ENCODE measurements at places on chromosomes 2 and 18.

DNA sequence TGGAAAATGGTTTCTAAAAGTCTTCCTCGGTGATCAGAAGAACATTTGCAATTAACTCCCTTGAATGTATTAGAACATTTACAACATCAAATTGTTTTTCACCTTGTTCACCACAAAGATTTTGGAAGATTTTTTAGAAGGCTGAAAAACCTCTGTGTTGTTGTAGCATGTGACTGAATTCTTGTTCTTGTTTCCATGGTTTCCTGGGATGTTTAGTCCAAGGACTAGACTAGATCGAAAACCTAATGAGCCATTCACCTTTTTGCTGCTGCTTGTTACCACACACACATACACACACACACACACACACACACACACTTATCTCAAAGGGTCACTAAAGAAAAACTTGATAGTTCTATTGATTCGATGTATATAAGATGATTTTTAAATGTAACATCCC is 380.0 kb downstream of the LRRTM4 start:
- DNase-seq, result no peak

DNA sequence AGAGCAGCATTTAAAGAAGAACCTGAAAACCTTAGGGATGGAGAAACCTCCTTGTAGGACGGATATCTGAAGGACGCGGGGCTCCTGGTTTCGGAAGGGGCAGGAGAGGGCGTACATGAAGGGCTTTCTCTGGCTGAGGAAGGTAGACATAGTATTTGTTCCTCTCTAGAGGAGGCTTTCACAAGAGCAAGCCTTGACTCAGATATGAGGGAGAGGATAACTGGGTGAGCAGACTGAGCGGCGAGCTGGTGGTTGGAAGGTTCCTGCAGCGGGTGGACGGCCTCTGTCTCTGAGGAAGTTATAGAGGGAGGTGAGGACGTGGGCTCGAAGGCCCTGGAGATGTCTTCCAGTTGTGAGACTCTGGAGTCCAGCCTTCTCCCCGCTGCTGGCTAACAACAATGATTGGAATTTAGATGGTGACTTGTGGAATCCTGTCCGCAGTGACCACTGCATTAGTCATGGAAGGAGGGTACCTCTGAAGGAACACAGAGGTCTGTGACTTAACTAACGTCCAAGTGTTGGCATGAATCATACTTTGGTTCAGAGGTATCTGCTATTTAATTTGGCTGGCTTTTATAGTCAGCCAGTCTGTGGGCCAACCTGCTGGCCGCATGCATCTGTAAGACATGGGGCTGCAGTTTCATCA is 80.9 kb downstream of the ASAP2 start:
- DNase-seq, result no peak

DNA sequence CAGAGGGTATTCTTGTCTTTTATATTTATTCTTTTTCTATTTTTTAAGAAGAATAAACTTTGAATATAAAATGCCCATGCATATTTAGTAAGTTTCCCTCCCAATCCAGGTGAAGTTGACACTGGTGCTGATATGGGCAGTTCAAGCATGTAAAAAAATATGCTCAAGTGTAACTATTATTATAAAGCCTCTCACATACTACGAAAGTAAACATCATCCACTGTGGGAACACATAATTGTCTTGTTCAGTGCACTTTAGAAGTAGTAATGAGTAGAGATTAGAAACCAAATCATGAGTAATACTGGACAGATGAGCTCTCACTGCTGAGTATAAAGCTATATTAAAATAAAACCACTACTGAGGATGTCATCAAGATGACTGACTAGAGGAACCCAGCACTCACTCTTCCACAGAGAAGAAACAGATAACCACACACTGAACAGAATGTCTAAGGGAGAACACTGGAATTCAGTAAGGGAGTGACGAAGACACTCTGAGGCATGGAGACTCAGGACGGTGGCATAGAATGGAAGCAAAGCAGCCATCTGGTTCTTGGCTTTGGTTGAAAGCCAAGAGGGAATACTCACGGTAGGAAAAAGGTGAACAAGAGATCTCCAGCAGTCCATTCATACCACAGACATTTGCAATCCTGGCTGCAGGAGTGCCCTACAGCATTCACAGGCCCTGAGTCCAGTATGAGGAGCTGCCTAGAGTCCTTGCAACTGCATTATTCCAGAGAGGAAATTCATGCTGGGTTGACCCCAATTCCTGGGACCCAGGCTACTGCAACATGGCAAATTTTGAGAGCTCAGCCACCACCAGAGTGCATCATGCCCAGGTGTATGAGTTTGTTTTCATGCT is 9.5 kb upstream of the FAM110C start:
- DNase-seq, result no peak

DNA sequence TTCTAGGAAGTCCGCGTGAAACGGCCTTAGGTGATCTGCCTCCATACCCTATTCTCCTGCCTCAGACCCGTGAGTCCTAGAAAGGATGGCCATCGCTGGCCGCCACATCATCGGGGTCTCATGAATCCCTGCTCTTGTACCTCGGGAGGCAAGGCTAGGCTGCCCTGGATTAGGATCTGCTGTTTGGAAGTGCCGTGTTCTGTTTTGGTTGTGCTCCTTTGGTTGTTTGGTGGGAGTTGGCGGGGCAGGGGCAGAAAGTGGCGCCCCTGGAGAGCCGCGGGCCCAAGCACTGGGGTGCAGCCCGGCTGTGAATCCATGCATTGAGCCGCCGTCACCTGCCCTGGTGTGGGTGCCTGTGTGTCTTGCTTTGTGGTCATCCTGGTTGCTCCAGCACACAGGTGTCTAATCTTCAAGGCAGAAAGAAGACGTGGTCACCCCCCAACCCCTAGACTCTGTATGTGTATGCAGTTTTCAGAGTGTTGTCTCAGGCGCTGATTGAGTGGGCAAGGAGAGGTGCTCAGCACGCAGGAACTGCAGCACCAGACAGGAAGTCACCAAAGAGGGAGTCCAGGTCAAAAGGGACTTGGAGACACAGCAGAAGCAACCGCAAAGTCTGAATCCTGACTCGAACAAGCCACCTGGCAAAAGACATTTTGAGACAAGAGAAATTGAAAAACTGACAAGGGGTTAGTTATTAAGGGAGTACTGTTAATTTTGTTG is 80.0 kb upstream of the LDLRAD4 start:
- no peak for DNase-seq

DNA sequence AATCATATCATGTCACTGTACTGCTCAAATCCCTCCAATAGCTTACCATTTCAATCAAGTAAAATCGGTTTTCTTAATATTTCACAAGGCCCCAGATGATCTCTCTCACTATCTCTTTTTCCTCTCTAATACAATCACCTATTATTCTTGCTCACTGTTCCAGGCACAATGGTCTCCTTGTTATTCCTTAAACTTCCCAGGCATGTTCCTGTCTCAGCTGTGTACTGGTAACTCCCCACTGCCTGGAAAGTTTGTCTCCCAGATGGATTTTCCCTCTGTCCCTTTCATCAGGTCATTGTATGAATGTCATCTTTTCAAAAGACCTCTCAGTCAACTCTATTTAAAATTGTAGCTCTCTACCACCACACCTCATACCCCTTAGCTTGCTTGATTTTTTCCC is 30.7 kb upstream of the FANCL start:
- no peak for DNase-seq

- no peak for DNase-seq
These were observed 294.5 kb downstream of the CCDC178 start for GRCh38 chr18:33146014-33146413.

DNA sequence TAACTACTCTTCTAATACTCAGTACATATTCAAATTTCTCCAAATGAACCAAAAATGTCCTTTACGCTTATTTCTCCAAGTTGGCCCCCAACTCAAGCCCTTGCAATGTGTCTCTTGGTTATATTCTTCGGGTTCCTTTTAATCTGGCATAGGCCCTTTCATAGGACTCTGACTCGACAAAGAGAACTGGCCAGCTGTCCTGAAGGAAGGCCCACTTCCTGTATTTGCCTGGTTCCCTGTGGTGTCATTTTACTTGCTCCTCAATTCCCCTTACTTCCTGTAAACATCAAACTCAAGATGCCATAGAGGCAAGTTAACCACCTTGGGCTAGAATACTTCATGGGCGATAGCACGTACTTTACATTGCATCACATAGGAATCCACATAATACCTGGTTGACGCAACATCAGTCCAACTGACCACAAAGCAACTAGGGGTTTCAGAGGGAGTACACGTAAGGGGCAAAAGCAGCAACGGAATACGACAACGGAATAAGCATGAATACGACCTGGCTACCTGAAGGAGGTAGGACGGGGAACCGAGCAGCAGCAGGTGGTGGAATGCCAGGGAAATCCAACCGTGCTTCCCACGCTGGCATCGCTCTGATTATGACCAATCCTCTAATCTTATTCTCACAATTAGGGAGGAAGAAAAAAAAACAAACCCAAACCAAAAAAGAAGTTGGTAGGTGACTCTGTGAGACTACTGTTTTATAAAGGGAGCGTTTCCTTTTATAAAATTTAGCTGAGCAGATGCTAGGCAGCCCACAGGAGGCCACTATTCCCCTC is 823 bp upstream of the GORASP2 start:
- no peak for DNase-seq

GRCh38 chr2:215626812-215627281 is 191.0 kb upstream of the FN1 start:
- no peak for DNase-seq

DNA sequence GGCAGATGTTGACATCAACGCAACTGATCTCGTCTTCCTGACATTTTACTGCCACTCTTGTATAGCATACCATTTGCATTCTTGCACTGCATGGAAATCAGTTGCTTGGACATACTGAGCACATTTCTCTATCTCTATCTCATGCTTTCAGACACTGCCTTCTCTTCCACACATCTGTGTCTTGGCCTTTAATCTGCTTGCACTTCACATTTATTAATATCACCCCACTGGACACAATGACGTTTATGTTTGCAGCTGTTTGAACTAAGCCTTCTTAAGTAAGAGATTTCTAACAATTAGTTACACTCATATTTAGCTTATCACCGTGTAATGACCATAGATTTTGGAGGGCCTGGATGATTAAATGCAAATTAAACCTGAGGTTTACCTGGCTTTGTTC is 229.8 kb upstream of the CDH19 start:
- DNase-seq, result no peak

DNA sequence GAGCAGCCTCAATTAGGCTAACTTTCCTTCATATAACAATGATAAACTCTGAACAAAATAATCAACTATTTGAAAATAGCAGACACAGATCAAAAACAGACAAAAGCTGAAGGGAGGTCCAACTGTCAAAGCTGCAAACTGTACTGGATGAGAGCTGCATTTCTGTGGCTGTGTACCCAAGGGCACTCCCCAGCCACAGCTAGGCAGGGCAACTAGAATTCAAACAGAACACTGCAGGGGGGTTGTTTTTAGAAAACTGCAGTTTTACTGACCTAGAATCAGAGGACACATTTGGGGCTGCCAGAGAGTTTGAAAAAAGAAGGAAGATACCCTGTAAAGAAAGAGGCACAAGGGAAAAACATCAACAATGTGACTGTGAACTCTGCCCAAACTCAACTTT is 56.8 kb downstream of the SMAD2 start:
- no peak for DNase-seq

GRCh38 chr2:44364604-44365003 is 2.9 kb downstream of the CAMKMT start:
- no peak for DNase-seq

DNA sequence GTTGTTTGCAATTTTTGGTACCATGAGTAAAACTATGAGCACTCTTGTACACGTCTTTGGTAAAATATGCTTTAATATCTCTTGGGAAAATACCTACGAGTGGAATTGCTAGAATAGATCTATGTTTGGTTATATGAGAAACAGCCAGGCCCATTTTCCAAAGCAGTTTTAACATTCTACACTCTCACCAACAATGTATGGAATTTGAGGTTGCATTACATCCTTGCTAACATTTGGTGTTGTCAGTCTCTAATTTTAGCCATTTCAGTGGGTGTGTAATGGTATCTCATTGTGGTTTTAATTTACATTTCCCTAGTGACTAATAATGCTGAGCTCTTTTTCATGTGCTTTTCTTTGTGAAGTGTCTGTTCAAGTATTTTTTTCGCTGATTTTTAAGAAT is 118.9 kb upstream of the TCF4 start:
- DNase-seq, result no peak

DNA sequence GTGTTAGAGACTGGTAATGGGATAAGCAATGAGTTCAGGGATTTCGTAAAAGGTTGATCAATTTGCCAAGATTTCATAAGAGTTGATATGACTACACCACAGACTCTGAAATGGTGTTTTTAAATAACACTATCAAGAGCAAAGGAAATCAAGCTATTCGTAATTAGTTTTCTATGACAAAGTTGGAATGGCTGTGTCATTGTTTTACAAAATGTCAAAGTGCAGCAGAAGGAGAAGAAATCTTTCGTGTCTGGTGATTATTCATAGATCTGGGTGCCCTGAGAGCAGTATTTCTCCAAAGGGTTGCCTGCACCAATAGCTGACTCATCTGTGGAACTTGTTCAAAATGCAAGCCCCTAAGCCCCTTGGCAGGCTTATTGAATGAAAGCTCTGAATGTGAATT is 70.1 kb downstream of the NABP1 start:
- no peak for DNase-seq

- no peak for DNase-seq
These were observed 3.1 kb downstream of the PAIP2B start for GRCh38 chr2:71223767-71224333.

DNA sequence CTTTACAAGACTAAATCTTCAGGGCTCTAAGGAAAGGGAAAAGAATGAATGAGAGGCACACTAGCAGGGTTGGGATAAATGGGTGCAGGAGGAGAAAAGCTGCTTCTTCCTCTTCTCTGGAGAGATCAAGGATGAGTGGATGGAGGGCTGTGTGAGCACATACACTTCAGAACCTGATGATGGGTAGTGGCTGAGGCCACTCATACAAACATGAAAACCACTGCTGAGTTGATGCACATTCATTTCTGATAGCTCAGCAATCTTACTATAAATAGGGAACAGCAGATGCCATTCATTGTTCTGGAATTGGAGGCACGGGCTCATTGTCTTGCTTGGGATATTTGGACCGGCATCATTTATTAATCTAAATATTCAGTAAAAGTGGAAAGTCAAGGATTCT is 152.4 kb upstream of the KCTD1 start:
- no peak for DNase-seq

DNA sequence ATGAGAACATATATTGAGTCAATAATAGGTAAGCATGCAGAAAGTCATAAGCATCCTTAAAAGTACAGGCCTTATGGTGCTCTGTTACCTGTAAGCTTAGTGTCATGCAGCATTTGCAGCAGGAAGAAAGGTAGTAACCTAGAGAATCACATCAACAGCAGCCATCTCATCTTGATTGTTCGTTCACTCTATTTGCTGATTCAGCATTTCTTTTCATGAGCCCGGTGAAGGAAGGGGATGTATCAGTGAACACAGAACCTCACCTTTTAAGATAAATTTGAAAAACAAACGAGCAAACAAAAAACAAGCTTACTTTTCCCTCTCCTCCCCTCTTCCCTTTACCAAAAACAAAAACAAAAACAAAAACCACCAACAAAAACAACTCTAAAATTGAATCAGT is 89.9 kb downstream of the MIB1 start:
- DNase-seq, result no peak

DNA sequence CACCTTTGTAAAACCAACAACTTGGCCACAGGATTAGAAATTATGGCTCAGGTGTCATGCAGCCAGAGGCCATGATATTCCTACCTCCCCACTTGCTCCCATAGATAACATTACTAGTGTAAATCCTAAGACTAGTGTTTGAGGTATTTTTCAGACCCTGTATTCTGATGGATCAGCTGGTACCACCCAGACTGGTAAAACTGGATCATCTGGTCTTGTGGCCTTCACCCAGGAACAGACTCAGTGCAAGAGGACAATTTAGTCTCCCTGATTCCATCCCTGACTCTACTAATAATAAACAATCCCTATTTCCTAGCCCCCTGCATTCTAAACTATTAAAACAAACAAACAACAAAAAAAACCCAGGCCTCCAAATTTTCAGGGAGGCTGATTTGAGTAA is 121.0 kb downstream of the ALPK2 start:
- DNase-seq, result no peak
